Stimulated activated CD4-positive, alpha-beta T cell treated with anti-CD3 and anti-CD28 coated beads, Interleukin-1b, Interleukin-23, amount 100 ng/mL, for 48 hours (primary cell): ENCODE measurements at places on chromosomes 7 and 10.

- no peak for DNase-seq
These were observed 8.6 kb downstream of the SLC13A1 start for GRCh38 chr7:123191132-123191531.

- DNase-seq: peak; percentile 46
These were observed 61.0 kb upstream of the AOAH start for GRCh38 chr7:36784991-36785940.

DNA sequence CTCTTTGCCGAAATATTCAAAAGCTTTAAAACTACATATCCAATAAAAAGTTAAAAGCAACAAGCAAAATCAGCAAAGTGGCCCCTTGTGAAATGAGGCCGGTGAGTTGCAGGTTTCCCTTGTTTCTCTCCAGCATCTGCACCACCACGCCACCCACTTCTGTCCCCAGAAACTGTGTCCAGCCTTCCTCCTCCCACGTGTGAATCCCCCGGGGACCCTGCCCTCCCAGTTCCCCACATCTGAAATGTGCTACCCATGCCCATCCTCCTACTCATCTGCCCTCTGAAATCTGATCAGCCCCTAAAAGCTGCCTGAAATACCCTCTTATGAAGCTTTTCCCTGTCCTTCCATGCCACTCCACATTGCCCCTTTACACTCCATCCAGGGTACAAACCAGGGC is 3.8 kb downstream of the ALOX5 start:
- no peak for DNase-seq

DNA sequence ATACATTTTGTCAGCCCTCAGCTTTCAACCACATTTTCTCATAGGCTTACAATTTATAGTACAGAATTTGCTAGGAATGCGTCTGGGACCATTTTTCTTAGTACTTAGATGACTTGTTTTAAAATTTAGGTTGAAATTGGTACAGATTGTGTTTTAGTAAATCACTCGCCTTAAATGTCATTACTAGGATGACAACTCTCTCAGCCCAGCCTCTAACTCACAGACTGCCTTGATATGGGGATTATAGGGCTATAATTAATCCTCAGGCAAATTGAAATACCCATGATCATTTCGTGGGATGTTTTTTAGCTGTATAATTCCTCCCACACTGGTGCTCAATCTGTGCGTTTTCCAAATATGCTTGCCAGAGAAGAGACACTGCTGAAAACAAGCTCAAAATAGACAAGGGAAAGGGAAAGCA is 299.7 kb upstream of the AKR1E2 start:
- DNase-seq: no peak
